NCI-H187 (cell line): ENCODE measurements at places on chromosomes 11 and 22.
A peak's percentile ranks its signal among the peaks of the same experiment; 100 is the strongest.

- no peak for DNase-seq
These were observed 8.4 kb downstream of the MSANTD2 start for GRCh38 chr11:124791626-124792341.

GRCh38 chr11:19779740-19780139 lies 67.1 kb downstream of the NAV2 start:
- no peak for DNase-seq

DNA sequence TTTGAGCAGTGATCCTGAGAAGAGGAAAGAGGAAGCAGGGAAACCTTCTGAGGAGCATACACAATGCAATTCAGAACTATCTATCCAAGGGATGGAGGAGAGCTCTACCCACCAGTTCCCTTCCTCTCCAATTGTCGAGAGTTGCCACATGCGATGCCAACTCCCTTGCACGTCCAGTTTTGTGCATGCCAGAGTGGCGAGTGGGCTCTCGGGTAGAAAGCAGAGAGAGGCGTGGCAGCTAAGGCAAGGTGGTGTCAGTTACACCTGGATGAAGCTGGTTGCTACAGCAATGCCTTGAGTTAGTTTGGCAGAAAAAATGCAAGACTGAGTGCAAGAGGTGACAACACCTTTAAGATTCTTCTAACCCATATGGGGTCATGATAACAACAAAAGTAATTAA lies 420.4 kb upstream of the CCDC90B start:
- peak; percentile 16 for DNase-seq

- no peak for DNase-seq
These were observed 19.1 kb downstream of the MIF start for GRCh38 chr22:23913306-23913660.

DNA sequence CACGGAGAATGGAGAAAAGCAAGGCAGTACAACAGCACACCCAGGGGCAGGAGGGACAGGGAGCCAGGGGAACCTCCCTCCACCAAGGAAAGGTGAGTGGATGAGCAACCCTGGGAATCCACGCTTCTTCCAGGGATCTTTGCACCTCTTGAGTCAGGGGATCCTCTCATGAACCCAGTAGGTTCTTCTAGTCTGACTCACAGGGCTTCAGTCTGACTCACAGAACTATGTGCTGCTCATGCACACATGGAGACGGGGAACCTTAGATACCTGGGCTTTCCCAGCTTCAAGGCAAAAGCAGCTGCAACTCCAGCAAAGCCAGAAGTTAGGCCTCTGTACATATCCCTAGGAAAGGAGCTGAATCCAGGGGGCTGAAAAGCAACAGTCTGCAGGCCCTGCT lies 1021.4 kb upstream of the TENM4 start:
- DNase-seq, result no peak

DNA sequence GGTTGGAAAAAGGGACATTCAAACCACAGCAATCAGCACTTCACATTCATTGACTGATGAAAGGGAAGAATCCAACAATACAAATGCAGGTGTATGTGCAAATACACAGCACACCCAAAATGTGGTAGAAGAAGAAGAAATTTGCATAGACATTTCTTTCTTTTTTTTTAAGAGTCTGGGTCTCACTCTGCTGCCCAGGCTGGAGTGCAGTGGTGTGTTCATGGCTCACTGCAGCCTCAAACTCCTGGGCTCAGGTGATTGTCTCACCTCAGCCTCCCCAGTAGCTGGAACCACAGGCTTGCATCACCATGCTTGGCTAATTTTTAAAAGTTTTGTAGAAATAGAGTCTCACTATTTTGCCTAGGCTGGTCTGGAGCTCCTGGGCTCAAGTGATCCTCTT lies 21.9 kb downstream of the CARS1 start:
- no peak for DNase-seq

DNA sequence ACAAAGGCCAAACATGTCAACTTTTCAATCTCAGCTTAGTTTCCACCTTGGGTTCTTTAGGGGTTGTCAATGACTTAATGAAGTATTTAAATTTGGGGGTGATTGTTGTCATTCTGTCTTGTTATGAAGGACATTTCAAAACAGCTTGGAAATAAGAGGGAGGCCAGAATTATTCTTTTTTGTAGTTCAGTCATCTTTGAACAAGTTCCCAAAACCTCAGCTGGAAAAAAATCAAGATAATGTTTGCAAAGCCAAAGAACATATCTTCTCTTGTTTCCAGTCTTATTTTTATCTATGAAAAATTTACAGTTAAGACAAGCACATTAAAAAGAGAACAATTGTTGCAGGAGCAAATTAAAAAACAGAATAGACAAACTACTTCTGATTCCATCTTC lies 612.8 kb downstream of the INSC start:
- DNase-seq, result no peak

DNA sequence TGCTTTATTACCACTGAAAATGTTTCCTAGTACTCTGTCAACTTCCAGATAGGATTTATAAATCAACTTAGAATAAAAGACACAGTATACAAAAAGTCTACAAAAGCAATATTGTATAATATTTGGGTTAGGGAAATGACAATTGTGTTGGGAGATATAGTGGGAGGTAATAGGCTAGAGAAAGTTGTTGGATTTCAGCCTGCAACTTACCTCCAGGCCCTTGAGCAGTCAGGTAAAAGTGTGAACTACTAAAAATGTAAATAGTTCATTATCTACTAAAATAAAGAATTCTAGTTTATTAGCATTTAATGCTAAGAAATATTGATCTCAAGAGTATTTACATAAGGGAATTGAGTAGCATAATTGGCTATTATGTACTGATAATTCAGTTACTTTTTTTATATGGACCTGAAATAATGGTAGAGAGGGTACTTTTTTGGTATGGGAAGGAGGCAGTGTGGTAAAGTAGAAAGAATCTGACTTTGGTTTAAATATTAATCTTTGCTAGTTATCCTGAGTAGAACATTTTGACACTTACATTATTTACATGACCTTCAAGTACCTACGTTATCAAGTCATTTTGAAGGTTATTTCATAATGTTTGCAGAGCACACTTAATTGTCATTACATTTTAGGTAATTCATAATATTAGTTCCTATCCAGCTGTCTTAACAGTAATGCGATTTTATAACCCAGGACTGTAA lies 55.0 kb downstream of the DYNC2H1 start:
- no peak for DNase-seq

DNA sequence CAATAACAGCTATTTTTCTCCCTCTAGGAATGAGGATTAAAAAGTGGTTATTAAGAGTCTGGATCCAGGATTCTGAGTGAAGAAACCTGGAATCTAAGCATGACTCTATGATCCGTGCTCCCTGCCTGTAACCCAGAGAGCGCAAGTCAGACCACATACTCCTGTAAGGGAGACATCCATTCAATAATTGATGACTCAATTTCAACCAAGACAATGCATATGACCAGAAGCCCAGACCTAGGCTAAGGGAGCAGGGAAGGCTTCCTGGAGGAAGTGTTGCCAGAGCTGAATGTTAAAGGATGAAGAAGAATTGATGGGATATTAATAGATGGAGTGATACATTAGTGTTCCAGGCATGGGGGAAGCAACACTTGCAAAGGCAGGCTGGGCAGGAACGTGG lies 13.8 kb upstream of the PAMR1 start:
- DNase-seq, result no peak

GRCh38 chr11:29334776-29335130 lies 682.1 kb downstream of the KCNA4 start:
- no peak for DNase-seq

- DNase-seq, result peak; percentile 8
These were observed 257.8 kb upstream of the LUZP2 start for GRCh38 chr11:24238771-24239645.

DNA sequence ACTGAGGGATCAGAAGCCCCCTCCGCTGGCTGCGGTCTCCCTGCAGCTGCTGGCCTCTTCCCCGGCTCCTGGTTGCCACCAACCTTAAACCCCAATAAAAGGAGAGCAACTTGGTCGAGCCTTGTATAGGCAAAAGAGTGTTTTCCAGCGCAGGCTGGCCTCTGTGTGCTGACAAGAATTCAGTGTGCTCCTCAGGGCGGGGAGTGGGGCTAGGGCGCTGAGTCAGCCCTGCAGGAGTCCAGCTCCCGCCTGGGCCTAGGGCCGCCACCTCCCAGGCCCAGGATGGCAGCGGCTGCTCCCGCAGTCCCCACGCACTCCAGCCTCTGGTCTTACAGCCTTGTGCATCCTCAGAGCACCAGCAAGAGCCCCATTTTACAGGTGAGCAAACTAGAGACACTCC lies at the start of gene SHISAL1:
Gene SHISAL1 (minus strand): TSS at position 186 of the 400 bp plus-strand sequence. CDS start 12,006 bp downstream, outside the sequence.
- DNase-seq, result no peak
